Tibial artery (tissue), 4 donors: ENCODE measurements at places on chromosomes 12 and 14.
A peak's percentile ranks its signal among the peaks of the same experiment; 100 is the strongest.

DNA sequence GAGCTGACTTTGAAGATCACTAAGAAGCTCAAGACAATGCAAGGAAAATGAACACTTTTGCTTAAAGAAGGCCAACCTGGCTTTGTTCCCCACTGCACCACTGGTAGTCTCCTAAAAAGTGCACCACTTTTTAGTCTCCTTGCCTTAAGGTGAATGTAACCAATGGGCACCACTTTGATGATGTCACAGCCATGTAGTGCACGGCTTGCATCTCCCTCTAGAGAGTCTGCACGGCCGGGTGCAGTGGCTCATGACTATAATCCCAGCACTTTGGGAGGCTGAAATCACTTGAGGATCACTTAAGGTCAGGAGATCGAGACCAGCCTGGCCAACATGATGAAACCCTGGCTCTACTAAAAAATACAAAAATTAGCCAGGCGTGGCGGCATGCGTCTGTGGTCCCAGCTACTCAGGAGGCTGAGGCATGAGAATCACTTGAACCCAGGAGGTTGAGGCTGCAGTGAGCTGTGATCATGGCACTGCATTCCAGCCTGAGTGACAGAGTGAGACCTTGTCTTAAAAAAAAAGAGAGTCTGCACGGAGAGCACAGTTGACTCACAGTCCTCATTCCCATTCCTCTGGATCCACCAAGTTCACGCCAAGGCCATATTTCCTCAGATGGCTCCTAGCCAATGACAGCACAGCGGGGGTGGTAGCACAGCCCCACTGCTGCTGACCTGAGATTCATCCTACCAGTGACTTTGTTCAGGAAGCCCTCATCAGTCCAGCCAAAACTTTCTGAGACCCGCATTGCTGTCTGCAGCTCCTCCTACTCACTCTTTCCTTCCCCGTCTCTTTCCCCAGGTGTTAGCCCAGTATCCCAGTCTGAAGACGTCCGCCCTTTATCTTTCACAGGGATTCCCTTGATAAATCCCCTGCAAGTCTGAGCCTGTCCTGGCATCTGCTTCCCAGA, 16.5 kb upstream of the IFT81 start:
- peak; percentile 85 for DNase-seq
- H3K4me1 ChIP-seq, result peaks cover 94% of the 10 kb centered on the region
- H3K27ac ChIP-seq, result peak overlapping the region; percentile 81
- H3K27me3 ChIP-seq, result no peaks in the 10 kb centered on the region

DNA sequence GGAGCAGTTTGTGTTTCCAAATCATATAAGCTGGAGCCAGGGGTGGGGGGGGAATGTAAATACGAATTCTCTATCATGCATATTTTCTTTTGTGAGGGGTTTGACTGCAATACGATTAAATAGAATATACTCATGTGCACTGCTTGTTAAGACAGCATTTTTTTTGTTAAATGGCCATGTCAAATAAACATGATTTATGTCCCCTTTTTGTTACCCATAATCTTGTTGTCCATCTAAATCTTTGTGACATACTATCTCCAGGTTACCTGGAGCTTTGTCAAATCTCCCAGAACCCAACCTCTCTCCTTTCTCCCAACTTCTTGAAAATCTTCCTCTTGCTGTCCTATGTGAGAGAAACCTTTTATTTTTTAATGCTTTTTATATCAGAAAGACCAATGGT, 233.1 kb downstream of the SLC25A21 start:
- no peaks in the 10 kb centered on the region for H3K4me1 ChIP-seq
- no peak for DNase-seq
- H3K27me3 ChIP-seq, result no peaks in the 10 kb centered on the region
- no peak overlapping the region for H3K4me3 ChIP-seq
- H3K36me3 ChIP-seq, result no peaks in the 10 kb centered on the region

- H3K27ac ChIP-seq, result no peak overlapping the region
- H3K36me3 ChIP-seq, result no peaks in the 10 kb centered on the region
- no peak for DNase-seq
- H3K4me3 ChIP-seq, result no peak overlapping the region
- no peaks in the 10 kb centered on the region for H3K27me3 ChIP-seq
Observed at GRCh38 chr14:63480599-63480998, 62.6 kb downstream of the PPP2R5E start.

DNA sequence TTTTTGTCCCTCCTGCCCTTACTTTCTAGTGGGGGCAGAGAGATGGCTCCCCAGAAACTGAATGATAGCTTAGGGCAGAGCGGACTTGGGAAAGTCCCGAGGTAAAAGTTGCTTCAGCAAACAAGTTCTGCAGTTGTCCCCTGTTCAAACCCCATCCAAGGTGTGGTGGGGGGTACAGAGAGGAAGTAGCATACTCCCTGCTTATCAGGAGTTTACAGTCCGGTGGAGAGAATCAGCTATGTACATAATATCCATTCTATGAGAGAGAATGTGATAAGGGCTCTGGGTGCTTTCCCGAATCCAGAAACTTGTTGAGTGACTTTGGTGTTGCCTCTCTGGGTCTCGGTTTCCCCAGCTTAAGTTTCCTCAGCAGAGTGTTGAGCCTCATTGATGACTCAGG, 40.4 kb upstream of the VRK1 start:
- no peak for DNase-seq
- no peaks in the 10 kb centered on the region for H3K4me1 ChIP-seq
- H3K27me3 ChIP-seq, result peaks cover 18% of the 10 kb centered on the region
- no peak overlapping the region for H3K27ac ChIP-seq
- H3K36me3 ChIP-seq, result no peaks in the 10 kb centered on the region
- no peak overlapping the region for H3K4me3 ChIP-seq

DNA sequence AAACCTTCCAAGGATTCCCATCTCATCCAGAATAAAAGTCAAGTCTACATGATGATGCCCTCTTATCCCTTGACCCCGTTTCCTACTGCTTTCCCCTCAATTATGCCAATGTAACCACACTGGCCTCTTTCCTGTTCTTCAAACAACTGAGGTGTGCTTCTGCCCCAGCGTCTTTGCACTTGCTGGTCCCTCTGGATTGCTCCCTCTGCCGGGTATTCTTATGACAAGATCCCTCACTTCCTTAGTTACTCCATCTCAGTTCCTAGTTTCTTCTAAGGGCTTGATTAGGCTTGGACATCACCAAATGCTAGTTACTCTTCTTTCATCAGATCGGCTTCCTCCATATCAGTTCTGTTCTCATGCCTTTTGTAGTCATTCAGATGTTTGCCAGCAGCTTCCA, 32.7 kb upstream of the PELI2 start:
- H3K27me3 ChIP-seq, result no peaks in the 10 kb centered on the region
- DNase-seq, result no peak
- no peak overlapping the region for H3K4me3 ChIP-seq
- no peaks in the 10 kb centered on the region for H3K4me1 ChIP-seq
- no peaks in the 10 kb centered on the region for H3K36me3 ChIP-seq
- no peak overlapping the region for H3K27ac ChIP-seq

GRCh38 chr12:67006610-67007009, 262.5 kb upstream of the CAND1 start:
- no peaks in the 10 kb centered on the region for H3K36me3 ChIP-seq
- H3K27ac ChIP-seq, result no peak overlapping the region
- DNase-seq, result no peak
- no peak overlapping the region for H3K4me3 ChIP-seq

DNA sequence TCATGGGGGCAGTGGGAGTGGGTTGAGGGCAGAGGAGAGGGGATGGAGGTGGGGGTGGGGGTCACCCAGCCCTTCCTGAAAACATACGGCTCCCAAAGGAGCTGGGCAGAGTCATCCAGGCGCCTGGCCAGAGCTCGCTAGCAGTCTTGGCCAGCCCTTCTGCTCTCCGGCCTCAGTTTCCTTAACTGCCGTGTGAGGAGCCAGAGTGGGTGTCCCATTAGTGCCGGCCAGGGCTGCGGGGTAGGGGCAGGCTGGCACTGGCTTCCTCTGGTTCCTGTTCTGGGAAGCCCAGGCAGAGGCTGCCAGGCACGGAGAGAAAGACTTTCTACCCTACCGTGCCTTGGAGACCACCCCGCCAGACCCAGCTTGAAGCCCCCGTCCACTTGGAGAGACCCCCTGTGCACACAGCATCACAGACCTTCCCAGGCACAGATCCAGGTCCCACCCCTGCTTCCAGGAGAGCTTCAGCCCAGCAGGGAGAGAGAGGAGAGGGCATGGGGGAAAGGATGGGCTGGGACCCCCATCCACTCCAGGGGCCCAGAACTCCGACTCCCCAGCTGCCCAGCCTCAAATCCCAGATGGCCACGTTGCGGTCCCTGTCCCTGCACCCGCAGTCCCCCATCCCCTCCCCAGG, 93.3 kb downstream of the RFLNA start:
- no peak for DNase-seq
- peaks cover 87% of the 10 kb centered on the region for H3K4me1 ChIP-seq
- H3K27ac ChIP-seq, result peak overlapping the region; percentile 90
- no peaks in the 10 kb centered on the region for H3K36me3 ChIP-seq

DNA sequence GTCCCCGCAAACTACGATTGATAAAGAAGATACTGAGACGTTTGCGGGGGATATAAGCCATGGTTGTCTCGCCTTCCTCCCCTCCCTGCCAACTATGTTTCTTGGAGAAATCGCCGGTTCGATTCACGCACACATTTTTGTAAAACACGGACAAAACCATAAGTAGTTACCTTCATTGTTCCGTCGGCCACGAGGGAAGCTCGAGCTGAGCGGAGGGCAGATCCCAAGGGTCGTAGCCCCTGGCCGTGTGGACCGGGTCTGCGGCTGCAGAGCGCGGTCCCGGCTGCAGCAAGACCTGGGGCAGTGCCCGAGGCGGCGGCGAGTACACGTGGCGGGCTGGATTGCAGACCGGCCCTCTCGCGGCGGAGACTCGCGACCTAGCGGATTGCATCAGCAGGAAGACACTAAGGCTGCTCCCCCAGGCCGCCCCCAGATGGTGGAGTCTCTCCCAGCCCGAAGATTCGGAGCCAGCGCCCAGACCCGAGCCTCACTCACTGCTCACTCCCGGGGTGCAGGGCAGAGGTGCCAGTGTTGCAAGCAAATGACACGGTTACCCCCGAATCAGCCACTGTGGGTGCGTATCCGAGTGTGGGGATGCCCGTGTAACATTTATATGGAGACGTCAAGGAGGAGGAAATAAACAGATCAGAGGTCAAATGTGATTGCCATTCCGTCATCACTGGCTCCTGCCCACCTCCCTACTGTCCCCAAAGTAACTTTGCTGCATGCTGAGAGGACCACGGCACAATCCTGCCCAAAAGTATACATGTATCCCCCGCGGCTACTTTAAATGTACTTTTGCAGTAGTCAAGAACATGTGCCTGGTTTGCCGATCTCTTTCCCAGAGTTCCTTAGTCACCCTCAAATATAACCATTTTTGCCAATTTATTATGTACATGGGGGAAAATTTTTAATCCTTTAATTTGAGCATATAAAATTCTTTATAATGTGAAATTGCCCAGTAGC, at the start of gene BCAT1:
Gene BCAT1, minus strand, starts transcription at position 345 of the 966 bp plus-strand sequence. Its CDS starts 169 bp downstream, at position 176.
- peak within 1 kb of the TSS; percentile 53 for H3K4me3 ChIP-seq
- no peak within 1 kb of the TSS for H3K27ac ChIP-seq
- peak; percentile 78 for DNase-seq
- no peaks in the 10 kb centered on the region for H3K36me3 ChIP-seq
- H3K27me3 ChIP-seq, result no peaks in the 10 kb centered on the region

DNA sequence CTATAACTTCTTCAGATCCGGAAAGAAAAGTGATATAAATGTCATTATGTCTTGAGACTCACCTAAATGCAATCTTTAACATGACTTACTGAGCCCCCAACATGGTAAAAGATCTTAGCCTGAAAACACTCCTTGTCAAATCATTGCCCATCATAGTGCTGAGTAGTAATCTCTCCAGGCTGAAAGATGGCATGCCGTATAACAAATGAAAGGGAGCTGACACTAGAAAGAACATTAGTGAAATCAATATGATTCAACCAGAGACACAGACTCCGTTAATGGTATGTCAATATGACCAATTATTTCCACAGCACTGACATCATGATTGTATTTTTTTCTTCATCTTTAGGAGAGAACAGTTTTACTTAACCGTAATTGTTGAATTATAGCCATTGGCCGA, 54.4 kb downstream of the BICD1 start:
- H3K27me3 ChIP-seq, result no peaks in the 10 kb centered on the region
- no peak for DNase-seq
- no peak overlapping the region for H3K27ac ChIP-seq
- no peaks in the 10 kb centered on the region for H3K4me1 ChIP-seq
- H3K4me3 ChIP-seq, result no peak overlapping the region

DNA sequence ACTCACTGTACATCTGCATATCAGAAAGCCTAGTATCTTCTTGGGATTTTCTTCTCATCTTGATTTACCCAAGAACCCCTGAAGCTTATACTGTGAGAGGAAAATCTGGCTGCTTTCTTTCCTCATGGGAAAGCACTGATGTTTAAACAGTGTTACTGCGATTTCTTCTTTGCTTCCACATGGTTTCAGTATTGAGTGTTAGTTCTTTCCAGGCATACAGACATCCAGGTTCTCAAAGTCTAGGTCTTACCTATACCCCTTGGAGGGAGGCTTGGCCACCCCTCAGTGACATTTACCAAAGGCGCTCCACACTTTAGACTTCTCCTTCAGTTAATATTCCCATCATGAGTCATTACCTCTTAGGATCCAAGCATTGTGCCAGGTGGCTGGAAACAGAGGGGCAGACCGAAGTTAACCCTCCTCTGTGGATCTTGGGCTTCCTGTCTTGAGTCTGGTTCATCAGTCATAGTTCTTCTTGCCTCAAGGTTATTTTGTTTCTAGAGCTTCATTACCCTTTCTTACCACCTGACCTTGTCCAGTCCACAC, 79.1 kb downstream of the TMEM117 start:
- no peaks in the 10 kb centered on the region for H3K36me3 ChIP-seq
- no peak overlapping the region for H3K4me3 ChIP-seq
- no peaks in the 10 kb centered on the region for H3K27me3 ChIP-seq

GRCh38 chr14:69818758-69819191, 21.7 kb upstream of the SLC10A1 start:
- H3K27ac ChIP-seq, result no peak overlapping the region
- H3K27me3 ChIP-seq, result peaks cover 26% of the 10 kb centered on the region
- no peak overlapping the region for H3K4me3 ChIP-seq

DNA sequence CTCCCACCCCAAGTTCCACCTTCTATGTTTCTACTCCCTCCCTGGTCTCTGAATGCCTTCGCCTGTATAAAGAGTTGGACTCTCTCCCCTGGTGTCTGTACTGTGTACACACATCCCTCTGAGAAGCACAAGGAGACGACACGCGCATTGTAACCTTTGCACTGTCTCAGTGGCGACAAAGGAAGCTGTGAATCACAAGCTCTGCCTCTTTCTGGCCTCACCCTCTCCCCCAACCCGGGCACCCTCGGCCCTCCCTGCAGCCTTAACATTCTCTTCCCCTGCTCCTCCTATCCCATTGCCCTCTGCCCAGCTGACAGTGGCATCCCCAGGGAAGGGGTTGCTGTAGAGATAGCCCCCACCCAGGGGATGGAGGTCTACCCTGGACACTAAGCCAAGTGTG, 2.5 kb upstream of the SMARCD1 start:
- H3K27me3 ChIP-seq, result no peaks in the 10 kb centered on the region
- H3K4me1 ChIP-seq, result no peaks in the 10 kb centered on the region
- H3K4me3 ChIP-seq, result no peak overlapping the region
- H3K36me3 ChIP-seq, result peaks cover 11% of the 10 kb centered on the region
- DNase-seq, result no peak
- no peak overlapping the region for H3K27ac ChIP-seq
